Stimulated activated CD8-positive, alpha-beta memory T cell treated with anti-CD3 and anti-CD28 coated beads, Interleukin-12 subunit alpha, Interleukin-12 subunit beta, amount 100 ng/mL, for 4 hours (primary cell): ENCODE measurements at places on chromosomes 3 and 15.

GRCh38 chr3:17833786-17834559 is 91.5 kb upstream of the TBC1D5 start:
- no peak for DNase-seq

DNA sequence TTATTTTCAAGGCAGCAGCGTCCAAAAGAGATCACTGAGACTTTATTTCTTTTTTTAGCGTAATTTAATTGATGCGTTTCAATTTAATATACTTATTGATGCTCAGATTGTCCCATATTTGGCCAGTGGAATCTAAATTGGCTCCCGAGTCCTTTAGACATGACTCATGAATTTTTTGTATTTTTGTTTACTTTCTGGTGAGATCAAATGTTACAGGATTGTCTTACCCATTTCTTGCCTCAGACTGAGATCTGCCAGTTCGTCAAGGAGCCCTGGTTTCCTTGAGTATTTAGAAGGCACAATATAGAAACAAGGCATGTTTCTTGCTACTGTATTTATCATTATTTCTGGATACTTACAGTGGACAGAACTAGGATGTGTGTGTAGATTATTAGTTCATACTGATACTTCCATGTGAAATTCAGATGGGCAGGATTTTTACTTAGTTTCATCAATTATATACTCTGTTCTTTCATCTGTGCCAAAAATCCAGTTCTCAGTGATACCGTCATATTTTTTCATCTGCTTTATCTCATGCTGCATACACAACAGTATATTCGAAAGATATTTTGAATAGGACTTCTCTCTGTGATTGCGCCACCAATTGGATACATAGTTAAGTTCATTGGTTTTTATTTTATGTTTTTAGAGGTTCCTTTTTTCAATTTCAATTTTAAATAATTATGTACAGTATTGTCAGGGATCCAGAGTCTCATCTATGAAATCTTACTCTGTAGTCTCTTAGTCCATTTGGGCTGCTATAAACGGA is 436.9 kb upstream of the C2CD4B start:
- DNase-seq: no peak

DNA sequence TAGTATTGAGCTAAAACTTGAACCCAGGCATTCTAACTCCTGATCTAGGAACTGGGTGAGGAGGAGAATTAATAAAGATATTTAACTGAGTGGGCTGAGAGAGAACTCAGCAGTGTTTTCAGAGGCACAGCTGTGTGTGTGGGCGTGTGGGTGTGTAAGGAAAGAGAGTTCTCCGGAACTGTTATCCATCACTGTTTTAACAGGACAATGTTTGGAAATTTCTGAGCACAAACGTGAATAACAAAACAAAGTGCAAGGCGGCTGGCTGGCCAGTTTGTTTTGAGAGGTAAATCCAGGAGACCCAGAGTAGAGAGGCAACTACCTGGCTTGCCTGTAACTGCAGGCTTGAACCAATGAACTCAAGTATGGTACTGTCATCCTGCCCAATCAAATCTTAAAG is 5.0 kb upstream of the PTPN9 start:
- no peak for DNase-seq

GRCh38 chr3:186920796-186921195 is 9.5 kb upstream of the ST6GAL1 start:
- no peak for DNase-seq

- DNase-seq: no peak
These were observed 102.0 kb upstream of the CLSTN2 start for GRCh38 chr3:139832998-139833397.

- peak; percentile 20 for DNase-seq
These were observed 821 bp downstream of the LINS1 start for GRCh38 chr15:100601163-100601562.

GRCh38 chr3:36403661-36404060 is 23.4 kb downstream of the STAC start:
- no peak for DNase-seq

DNA sequence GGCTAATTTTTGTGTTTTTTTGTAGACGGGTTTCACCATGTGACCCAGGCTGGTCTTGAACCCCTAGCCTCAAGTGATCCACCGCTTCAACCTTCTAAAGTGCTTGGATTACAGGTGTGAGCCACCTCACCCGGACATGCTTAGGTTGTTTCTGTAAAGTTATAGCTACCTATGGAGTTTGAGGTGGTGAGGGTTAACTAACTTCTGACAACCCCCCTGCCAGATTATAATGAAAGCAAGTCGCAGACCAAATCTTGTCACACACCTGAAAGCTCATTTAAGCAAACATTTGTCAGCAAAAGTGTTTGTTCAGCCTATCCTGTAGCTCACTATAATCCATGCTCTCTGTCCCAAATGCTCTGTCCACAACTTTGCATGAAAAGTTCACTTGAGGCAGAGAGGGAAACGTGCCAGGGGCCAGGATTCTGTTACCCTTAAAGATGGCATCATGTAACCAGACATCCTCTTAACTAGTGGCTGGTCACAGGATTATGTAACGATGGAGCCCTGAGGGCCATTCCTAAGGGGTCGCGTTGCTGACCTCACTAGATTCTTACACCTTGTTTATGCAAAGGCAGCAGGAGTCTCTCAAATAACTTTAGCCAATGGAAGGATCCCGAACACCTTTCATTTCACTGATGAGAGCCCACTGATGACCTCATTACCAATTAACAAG is 24.1 kb upstream of the SENP5 start:
- no peak for DNase-seq
